ENCODE measurements at places on chromosomes 11 and 22. TPM values are rescaled to one million over a fixed set of nuclear protein-coding genes. Genes with fewer than 3 reads are reported as not detected.
A peak's percentile ranks its signal among the peaks of the same experiment; 100 is the strongest.

KCNQ1 gene
- polyA plus RNA-seq: 0.08 TPM

PRR5L gene
- 0.16 TPM for polyA plus RNA-seq

MS4A2 gene
- not detected for polyA plus RNA-seq

RTN4R gene
- 0.77 TPM for polyA plus RNA-seq

DNA sequence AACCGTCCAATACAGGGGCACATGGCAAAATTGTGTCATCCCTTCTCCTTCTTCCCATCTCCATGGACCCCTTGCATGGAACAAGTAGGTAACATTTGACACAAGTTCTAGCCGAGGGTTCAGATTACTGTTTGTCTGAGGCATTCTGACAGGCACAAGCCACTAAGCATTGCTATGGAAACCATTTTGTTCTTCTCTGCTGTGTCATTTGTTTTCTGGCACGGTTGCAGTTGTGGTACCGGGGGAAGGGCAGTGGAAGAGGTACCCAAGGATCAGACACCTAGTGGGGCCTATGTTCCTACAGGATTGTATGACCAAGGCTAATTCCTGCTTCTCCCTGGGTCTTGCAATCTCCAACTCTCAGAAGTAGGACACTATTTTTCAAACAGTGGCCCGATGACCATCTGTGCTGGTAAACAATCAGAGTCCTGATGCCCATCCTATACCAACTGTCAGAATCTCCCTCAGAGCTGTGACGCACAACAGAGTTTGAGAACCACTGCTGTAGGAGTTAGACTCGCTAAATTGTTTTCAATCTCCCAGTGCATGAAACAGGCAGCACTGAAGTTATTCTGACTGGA, 69.3 kb downstream of the KCNC1 start:
- H3K4me1 ChIP-seq: peaks cover 10% of the 10 kb centered on the region
- no peaks in the 10 kb centered on the region for H3K27me3 ChIP-seq
- H3K27ac ChIP-seq: no peak overlapping the region
- H3K4me3 ChIP-seq: no peak overlapping the region
- H3K36me3 ChIP-seq: no peaks in the 10 kb centered on the region
- no peak for DNase-seq

DNA sequence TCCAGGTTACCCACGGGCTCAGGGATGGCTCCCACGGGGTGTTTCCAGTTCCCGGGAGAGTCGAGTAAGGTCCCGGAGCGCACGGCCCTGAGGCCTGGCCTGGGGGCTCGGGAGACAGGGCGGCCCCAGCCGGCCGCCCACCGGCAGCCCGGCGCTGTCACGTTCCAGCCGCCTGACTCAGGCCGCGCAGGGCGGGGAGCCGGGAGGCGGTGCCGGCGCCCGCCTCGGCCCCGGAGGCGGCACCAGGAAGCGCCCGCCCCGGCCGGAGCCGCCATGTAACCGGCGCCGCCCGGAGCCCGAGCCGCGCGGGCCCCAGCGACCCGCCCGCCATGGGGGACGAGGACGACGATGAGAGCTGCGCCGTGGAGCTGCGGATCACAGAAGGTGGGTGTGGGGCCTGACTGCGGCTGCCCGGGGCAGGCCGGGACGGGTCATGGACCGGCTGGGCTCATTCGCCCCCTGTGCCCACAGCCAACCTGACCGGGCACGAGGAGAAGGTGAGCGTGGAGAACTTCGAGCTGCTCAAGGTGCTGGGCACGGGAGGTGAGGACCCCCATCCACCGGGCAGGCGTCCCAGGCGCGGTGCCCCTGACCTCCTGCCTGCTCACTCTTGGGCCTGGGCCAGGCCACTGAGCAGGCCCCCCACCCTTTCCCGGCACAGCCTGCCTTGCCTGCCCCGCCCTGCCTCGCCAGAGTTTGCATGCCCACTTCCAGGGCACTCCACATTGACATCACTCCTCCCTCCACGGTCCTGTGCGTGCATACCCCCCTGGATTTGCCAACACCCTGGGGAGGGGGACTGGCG, at the start of gene RPS6KA4:
RPS6KA4 (plus strand) TSS at position 256 of the 805 bp plus-strand sequence; CDS start at position 330, 74 bp downstream.
- peaks cover 5% of the 10 kb centered on the region for H3K36me3 ChIP-seq
- H3K4me1 ChIP-seq: peaks cover 48% of the 10 kb centered on the region
- H3K4me3 ChIP-seq: peak within 1 kb of the TSS; percentile 94
- no peak for DNase-seq
